ENCODE measurements at places on chromosomes 7 and 10.

- DNase-seq: no peak
Measured at GRCh38 chr7:98171449-98171848, 39.8 kb upstream of the BHLHA15 start.

- no peak for DNase-seq
Measured at GRCh38 chr10:132467464-132468149, 70.0 kb upstream of the INPP5A start.

GRCh38 chr7:16202303-16202702, 219.0 kb downstream of the CRPPA start:
- DNase-seq: no peak

DNA sequence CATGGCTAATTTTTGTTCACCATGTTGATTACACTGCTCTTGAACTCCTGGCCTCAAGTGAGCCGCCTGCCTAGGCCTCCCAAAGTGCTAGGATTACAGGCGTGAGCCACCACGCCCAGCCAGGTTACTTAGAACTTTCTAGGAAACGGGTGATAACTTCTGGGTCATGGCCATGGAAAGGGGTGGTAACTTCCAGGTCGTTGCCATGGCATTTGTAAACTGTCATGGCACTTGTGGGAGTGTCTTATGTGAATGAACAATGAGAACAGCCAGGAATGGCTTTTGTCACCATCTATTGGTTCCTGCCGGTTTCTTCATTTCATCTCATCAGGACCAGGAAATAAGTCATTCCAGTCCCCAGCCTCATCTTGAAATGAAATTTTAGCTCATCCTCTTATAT, 120.9 kb downstream of the SLC16A9 start:
- DNase-seq: no peak

DNA sequence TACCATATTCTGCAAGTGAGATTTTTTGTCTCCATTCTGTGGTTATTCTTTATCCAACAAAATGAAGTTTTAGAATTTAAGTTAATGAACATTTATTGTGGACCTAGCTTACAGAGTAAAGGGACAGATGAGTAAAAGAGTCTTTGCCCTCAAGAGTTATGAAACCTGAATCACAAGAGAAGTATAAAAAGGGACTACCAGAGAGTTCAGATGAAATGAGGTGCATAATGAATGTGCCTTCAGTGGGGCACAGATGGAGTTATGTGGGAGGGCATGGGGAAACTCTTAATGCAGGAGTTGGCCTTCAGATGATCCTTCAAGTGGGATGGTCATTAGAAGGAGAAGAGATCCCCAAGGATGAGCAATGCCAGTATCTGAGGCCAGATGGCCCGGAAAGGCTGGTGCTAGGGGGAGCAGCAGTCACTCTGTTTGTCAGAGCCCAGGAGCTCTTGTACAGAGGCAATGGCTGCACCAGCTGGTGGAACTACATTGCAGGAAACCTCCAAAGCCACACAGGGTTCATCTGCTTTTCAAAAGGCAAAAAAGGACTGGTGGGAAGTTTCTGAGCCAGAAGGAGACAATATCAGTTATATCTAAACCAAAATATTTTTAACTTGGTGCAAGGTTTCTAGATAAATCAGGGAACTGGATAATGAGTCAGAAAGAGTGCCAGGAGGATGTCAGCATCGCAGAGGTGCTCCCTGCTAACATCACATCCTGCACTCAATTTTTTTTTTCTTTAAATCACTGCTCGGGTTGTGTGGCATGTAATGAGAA, 162.0 kb downstream of the KLF6 start:
- DNase-seq: no peak

- no peak for DNase-seq
Measured at GRCh38 chr7:148261996-148262688, 328.4 kb upstream of the C7orf33 start.

DNA sequence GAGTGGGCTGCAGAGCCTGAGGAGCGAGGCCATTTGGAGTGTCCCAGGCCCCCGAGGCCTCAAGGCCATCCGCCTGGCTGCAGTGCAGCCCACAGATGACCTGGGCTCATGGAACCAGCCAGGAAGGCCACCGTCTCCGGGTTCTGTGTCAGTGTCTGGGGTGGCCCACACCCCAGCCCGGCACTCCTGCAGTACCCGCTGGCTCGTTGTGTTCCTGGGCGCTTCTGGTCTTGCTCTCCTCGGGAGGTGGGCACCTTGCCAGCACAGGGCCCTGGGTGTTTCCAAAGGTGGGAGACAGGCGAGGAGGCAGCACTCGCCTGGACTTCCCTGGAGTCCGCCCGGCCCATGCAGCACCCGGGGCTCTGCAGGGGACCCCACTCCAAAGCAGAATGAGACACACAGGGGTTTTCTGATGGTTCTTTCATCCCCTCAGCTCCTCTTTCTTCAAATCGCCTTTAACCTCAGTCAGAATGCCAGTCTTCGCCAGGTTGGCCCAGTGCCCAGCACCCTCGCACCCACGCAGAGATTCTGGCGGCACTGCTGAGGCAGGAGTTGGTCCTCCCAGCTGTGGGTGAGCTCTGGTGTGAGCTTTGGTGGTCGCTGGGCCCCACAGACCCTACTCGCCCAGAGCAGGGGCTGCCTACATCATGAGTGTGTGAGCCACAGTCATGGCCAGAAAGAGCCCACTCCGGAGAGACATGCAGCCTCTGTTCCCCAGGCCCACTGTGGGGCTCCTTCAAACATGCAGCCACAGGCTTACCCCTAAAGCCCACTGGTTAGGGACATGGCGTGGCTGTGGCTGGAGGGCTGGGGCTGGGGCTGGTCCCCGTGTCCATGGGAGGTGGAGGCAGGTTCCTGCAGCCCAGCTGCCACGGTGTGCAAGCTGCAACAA, 155.7 kb downstream of the EBF3 start:
- DNase-seq: no peak

- DNase-seq: peak; percentile 95
Measured at GRCh38 chr7:92633211-92633906, 43.2 kb upstream of the FAM133B start.

DNA sequence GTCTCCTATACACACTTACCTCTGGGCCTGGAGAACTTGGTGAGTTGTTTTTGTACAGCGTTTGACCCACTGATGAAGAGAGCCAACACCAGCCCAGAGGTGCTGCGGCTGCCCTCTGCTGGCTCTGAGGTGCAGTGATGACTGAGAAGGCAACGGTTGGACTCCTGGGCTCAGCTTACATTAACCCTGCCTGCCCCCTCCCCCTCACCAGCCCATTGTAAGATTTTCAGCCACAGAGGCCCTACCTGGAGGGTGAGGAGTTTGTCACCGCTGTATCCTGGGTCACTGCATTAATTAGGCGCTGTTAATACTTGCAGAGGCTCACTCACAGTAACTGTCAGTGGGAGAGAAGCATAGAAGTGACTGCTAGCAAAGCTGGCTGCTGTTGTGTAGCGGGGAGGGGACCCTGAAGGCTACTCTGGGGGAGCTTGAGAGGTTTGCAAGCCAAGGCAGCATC, 19.0 kb upstream of the ANKRD2 start:
- DNase-seq: peak; percentile 65

DNA sequence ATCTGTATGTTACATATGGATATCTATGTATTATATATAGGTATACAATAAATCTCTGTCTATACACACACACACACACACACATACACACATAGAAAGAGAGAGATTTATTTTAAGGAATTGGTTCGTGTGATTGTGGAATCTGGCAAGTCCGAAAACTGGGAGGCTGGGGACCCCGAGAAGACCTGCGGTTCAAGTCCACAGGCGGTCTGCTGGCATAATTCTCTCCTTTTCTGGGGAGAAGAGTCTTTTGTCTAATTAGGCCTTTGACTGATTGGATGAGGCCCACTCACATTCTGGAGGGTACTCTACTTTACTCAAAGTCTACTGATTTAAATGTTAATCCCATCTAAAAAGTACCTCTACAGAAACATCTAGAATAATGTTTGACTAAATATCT, 65.1 kb downstream of the PAPSS2 start:
- DNase-seq: no peak

GRCh38 chr10:114917927-114918672, 19.9 kb upstream of the TRUB1 start:
- peak; percentile 50 for DNase-seq
